Activated CD8-positive, alpha-beta memory T cell treated with anti-CD3 and anti-CD28 coated beads, Interleukin-2, amount 10 ng/mL, durations not matched to agents 7 days and 5 days (primary cell): ENCODE measurements at places on chromosomes 16 and 17. TPM values are rescaled to one million over a fixed set of nuclear protein-coding genes. Genes with fewer than 3 reads are reported as not detected.

TBC1D28 gene
- total RNA-seq, result not detected

CCL1 gene
- 25.6 TPM for total RNA-seq

TMEM97 gene
- 39.7 TPM for total RNA-seq

MRC2 gene
- 4.7 TPM for total RNA-seq

ICAM2 gene
- total RNA-seq, result 40.6 TPM

GPR142 gene
- not detected for total RNA-seq

DLX4 gene
- total RNA-seq, result 0.23 TPM

CLEC19A gene
- not detected for total RNA-seq

DNA sequence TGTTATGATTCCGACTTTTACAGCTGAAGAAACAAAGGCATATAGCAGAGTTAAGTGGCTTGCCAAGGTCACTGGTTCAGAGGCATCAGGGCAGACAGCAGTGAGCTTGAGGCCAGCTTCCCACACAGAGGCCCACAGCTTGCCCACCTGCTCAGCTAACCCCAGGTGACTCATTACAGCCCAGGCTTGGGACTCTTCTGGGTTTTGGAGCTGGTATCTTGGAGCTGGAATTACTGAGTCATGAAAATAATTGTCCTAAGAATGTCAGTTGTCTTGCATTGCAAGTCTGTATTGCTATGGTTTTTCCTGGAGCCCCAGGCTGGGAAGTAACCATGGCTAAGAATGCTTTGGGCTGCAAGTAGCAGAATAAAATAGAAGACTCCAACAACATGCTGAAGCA, 32.4 kb upstream of the IRX3 start:
- no peak for DNase-seq

DNA sequence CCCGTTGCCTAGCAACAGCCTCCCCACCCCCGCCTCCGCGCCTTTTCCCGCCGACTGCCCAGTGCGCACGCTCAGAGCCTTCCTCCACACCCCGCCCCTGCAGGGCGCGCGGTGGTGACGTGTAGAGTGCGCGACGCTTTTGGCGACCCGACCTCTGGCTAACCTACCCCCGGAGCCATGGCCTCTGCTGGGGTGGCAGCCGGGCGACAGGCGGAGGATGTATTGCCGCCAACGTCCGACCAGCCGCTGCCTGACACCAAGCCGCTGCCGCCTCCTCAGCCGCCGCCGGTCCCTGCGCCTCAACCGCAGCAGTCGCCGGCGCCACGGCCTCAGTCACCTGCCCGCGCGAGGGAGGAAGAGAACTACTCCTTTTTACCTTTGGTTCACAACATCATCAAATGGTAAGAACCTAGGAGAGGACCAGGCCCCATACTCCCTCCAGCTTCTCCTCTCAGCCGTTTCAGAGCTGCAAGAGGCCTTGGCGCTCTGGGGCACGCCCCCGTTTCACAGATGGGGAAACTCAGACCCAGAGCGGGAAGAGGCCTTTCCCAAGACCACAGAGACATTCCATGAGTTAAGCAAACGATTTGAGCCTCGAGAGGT, at the start of gene MED9:
Gene MED9, plus strand, starts transcription at position 136 of the 603 bp plus-strand sequence. Its CDS starts 42 bp downstream, at position 178.
- DNase-seq, result peak; percentile 96

GRCh38 chr16:12313902-12314621, 337.5 kb downstream of the SNX29 start:
- DNase-seq, result no peak

DNA sequence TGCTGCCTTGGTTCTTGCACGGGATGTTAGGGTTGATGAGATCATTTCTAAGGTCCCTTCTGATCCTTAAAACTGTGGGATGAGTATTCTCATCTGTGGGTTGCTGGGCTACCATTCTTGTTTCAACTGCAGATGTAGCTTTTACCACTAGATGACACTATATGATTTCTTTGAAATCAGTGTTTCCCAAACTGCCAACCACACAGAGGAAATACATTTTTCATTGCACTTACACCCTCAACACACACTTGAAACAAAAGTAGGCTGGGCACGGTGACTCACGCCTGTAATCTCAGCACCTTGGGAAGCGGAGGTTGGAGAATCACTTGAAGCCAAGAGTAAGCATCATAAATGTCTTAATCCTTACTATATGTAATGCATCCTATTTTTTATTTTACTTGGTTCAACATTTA, 15.3 kb downstream of the LCMT1 start:
- DNase-seq, result peak; percentile 54

DNA sequence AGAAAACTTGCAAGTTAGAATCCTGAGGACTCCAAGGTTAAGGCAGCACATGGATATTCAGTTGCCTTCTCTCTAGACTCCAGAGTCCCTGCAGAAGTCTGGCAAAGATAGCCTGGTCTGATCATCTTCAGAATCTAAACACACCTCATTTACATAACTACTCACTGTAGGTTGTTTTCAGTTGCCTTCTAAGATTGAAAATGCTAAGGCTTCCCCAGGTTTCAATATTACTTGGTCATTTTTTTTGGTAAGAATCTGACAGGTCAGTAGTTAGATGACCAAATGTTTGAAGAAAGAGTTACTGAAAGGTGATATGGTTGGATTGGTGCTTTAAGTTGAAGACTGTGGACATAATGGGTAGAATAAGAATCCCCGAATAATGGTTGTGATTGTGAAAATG, 205.4 kb upstream of the KCNJ16 start:
- DNase-seq, result no peak

DNA sequence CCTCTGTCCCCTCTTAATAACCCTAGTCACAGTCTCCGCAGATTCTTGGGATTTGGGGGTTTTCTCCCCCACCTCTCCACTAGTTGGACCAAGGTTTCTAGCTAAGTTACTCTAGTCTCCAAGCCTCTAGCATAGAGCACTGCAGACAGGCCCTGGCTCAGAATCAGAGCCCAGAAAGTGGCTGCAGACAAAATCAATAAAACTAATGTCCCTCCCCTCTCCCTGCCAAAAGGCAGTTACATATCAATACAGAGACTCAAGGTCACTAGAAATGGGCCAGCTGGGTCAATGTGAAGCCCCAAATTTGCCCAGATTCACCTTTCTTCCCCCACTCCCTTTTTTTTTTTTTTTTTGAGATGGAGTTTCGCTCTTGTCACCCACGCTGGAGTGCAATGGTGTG, 5.6 kb downstream of the CCL22 start:
- DNase-seq, result no peak

- no peak for DNase-seq
Observed at GRCh38 chr16:84195201-84196093, 4.5 kb downstream of the ADAD2 start.

- DNase-seq, result peak; percentile 65
Observed at GRCh38 chr17:4747847-4748246, 8.1 kb upstream of the CXCL16 start.

- no peak for DNase-seq
Observed at GRCh38 chr16:29141586-29142324, 156.9 kb downstream of the LAT start.

DNA sequence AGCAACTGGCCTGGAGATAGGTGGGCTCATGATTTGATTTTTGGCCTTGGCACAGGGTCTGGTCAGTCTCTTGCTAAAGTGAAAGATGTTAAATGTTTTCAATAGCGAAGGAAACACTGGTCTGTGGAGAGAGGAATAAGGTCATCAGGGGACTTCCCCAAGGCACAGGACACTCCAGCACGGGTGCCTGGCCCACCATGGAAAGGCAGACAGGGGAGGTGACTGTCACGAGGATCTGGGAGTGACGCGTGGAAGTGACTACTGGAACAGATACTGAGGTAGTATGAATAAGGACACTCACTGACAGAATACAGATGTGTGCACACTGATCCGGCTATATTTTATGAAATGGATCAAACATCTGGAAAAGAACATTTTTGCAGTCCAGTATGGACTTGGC, 16.7 kb upstream of the ICAM2 start:
- no peak for DNase-seq

DNA sequence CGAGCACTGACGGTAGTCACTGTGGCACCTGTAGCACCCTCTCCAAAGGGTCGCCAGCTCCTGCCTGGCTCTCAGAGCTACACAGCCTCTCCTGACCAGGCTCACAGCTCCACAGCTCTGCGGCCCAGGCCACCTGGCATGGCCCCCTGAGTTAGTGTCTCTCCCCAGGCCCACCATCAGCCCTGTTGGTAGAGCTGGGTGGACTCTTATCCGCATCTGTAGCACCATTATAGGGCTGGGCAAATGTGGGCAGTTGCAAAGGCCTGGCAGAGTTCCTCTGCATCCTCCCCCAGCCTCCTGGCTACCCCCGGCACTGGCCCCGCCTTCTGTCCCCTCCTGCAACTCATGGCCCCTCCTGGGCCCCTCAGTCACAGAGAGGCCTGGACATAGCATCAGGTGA, 18.2 kb downstream of the SCGB1C2 start:
- no peak for DNase-seq
